NCI-H1436 (cell line): ENCODE measurements at places on chromosomes 1 and 21.
A peak's percentile ranks its signal among the peaks of the same experiment; 100 is the strongest.

DNA sequence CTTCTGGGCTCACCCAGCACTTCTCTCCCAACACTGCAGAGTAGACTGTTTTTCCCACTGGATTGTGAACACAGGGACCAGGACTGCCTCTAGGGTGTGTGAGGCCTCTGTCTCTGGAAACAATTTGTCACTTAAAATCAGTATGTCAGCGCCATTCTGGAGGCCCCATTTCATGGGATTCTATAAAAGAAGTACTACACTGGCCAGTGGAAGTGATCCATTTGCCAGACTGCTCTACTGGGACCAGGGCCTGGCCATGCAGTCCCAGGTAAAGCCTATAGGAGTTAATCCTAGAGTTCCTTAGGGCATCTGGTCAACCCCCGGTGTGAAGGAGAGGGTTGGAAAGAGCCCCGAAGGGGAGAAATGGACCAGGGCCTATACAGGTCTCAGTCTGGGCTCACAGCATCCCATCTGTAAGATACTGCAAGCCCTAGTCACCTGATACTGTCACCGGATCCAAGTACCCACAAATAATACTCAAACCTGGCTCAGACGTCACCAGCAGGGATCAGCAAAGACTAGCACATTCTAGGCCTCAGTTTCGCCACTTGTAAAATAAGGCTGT is 245.0 kb downstream of the FOXD2 start:
- DNase-seq, result no peak

DNA sequence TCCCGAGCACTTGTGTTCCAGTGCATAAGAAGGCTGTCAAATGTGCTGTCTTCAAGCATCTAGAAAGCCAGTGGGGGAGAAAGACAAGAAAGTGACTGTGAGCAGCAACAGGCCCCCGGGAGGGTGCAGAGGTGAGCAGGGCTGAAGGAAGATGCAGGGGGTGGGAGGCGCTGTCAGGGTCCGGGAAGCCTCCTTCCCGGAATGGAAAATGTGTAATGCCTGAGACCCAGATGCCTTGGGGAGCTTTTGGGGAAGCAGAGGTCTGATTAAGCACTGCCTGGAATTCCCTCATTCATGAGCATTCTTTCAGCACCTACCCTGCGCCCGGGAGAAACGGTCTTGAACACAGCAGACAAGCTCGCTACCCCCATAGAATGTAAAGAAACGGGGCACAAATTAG is 1.3 kb downstream of the NPHP4 start:
- no peak for DNase-seq

DNA sequence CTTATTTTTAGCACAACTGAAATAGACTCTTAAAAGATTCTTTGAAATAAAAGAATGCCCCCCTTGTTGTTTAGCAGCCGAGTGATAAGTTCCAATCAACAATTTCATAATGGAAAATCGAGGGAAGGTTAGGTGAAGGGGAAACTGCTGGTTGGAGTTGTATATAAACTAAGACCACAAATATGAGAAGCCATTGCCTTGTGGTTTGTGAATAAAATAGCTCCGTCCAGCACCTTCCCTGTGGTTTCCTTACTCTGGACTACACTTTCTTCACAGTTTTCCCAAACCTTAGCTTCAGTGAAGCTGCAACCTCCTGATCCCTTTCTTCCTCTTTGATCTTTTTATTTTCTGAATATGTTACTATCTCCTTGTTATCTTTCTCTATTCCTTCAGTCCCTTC is 6.7 kb upstream of the RAB3GAP2 start:
- DNase-seq, result no peak

DNA sequence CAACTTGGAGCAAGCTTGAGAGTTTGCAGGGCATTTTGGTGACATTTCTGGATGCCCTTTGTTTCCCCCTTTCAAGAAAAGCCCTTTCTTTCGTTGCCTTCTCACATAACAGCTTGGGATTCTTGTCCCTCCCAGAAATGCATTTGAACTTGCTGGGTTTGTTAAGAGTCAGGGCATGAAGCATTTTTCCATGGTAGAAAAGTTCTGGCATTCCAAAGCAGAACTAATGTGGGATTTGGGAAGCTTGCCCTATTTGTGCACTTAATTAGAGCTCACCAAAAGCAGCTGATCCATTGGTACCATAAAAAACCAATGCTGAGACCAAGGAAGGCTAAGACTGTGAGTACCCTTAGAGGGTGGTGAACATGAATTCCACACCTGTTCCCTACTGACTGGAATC is 99.8 kb upstream of the HOOK1 start:
- no peak for DNase-seq

DNA sequence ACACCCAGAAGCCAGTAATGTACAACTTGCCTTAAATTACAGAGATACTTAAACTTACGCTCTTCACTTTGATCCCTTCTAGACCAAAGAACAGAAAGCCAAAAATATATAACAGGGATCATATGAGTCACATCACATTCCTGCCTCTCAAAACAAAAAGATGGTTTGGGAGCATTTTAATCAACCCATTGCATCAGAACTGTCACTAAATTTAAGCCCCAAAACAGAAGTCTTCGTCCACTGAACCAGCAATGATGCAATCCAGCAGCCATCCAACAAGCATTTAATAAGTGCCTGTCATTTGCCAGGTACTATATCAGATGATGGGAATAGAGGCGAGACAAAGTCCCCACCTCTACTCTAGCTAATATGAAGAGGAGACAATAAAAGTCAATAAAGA is 42.7 kb upstream of the GLIS1 start:
- DNase-seq, result no peak

GRCh38 chr1:114207635-114208034 is 54.0 kb upstream of the SYT6 start:
- DNase-seq, result no peak

GRCh38 chr1:175129997-175130648 is 62.5 kb downstream of the KIAA0040 start:
- peak; percentile 61 for DNase-seq

DNA sequence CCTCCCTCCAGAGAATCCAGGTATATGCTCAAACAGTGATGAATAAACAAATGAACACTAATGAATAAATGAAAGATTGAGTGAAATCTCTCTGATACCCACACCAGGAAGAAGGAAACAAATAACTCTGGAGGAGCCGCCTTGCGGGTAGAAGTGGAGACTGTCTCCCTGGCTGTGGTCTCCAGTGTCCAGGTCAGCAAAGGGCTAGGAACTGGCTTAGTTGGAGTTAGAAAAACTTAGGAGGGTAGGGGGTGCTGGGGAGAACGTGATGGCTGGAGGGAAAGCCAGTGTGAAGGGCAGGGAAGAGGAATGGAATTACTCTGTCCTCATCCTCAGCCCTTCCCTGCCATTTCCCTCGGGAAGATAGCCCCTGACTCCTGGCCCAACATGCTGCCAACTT is 537 bp downstream of the RHBDL2 start:
- DNase-seq, result no peak

- DNase-seq, result no peak
Measured at GRCh38 chr1:33165209-33165608, 16.6 kb downstream of the TRIM62 start.

DNA sequence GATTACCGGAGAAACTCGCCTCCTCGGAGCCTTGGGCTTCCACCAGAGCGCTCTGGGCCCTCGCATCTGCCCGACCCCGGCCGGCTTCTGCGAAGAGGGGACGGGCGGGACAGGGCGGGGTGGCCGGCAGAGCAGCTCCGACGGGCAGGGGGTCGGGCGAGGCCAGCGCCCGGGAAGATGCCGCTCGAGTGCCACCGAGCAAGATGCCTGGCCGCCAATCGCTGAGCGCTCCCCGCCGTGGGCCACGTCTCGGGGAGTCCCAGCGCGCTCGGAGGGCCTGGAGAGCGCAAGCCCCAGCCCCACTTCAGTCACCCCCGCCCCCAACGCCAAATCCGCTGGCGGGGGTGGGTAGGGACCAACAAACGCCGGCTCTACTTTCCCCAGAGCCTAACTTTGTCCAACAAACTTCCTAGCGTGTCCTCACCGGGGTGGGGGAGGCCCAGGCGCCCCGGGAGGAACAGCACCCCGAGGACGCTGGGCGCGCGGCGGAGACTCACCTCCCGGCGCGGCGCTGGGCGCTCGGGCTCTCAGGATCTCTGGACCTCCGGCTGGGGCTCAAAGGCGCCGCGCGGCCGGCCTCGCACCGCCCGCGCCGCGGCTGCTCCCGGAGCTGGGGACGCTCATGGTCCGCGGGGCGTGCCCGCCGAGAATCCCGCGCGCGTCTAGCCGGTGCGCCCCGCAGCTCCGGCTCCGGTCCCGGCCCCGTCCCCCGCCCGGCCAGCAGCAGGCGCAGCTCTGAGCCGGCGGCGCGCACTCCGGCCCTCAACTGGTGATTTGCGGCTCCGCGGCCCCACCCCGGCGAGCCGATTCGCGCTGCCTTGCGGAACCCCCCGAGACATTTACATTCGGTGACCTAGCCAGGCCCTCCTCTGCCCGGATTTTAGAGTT is at the start of gene BCAR3:
Gene BCAR3 (minus strand): TSS at position 737 of the 888 bp plus-strand sequence. CDS start 6,907 bp downstream, outside the sequence.
- DNase-seq, result no peak

DNA sequence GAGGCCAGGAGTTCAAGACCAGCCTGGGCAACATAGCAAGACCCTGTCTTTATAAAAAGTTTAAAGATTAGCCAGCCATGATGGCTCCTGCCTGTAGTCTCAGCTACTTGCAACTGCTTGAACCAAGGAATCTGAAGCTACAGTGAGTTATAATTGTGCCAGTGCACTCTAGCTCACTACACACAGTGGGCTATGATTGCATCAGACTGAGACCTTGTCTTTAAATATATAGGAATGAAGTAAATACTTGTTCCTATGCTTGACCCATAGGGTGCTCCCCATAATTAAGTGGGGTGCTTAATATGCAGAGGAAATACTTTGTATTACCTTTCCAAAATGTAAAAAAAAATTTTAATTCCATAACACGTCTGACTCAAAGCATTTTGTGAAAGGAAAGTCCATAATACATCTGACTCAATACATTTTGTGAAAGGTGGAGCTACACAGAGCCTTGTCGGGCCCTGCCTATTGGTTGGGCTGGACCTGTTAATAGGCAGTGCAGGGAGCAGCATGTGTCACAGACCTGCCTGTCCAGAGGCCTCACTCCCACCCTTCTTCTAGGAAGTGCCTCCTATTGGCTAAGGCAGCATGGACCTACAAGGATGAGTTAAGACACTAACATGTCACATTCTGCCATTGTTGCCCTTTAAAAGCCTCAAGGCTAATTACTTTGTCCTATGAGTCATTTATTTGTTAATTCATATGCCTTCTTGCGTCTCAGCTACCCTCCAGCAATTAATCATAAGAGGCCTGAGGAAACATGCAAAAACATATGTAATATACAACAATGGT is 33.6 kb downstream of the CD58 start:
- DNase-seq, result no peak

GRCh38 chr1:92822879-92823278 is 9.0 kb upstream of the RPL5 start:
- no peak for DNase-seq

- DNase-seq, result no peak
Measured at GRCh38 chr1:151809985-151810556, 4.9 kb upstream of the LINGO4 start.

GRCh38 chr1:13435458-13435857 is 25.2 kb downstream of the PRAMEF20 start:
- no peak for DNase-seq

GRCh38 chr1:61222240-61222639 is 139.9 kb downstream of the NFIA start:
- no peak for DNase-seq

DNA sequence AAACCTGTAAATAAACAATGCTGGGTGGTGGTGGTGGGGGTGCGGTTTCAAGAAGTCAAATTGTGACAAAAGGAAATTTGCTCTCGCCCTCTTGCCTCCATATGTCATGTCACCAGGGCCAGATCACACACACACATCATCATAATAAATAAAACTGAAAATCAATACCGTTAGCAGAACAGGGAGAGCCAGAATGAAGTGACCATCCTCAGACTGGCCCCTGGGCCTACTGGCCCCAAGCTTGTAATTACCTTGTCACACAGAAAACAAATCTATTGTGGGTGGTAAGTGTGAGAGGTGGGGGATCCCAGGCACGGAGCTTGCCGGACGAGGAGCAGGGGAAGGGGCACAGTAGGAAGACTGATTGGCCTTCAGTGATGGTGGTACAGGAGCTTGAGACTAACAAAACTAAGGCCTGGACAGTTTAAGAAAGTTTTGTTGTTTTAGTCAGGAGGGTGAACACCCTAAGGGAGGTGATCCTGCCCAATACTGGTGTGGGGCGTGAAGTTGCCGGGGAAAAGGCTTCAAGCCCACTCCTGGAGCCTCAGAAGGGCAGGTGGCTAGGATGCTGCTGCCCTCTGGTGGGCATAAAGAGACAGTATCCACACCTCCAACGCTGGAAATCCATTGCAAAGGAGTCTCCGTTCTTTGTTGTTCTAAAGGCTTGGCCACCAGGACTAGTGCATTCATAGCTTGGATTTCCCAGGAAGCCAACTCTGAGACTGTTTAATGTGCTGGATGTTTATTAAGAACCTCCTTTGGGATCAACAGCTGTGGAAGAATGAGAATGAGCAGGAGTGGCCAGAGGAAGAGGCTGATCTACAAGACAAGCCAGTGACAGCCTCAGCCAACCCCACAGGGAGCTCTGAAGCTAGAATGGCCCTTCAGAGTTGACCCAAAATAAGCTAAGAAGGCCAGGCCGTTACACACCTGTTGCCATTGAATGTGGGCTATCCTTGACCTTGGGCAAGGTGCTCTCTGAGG is 8.1 kb upstream of the C1orf216 start:
- DNase-seq, result peak; percentile 28

DNA sequence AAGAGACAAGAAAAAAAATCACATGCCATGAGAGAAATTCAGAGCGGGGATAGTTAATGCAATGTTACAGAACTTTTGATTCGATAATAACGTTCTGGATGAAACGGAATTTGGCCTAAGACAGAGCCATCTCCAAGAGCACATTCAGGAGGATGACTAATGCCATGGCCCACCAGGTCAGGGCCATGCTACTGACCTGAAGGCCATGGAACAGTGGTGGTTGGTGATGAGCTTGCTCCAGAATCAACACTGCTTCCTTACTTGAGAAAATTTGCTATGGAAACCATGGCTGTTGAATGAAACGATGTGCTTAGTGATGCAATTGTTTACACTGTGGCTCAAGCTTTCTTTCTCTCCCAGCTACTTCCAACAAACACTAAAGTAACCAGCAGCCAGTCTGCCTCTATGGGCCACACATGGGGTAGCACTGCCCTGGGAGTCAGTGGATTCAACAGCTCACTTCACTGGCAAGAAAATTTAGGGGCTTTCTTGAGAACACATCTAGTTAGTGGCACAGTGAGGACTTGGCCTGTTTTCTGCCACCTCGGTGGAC is 299.1 kb downstream of the PCP4 start:
- DNase-seq, result no peak

DNA sequence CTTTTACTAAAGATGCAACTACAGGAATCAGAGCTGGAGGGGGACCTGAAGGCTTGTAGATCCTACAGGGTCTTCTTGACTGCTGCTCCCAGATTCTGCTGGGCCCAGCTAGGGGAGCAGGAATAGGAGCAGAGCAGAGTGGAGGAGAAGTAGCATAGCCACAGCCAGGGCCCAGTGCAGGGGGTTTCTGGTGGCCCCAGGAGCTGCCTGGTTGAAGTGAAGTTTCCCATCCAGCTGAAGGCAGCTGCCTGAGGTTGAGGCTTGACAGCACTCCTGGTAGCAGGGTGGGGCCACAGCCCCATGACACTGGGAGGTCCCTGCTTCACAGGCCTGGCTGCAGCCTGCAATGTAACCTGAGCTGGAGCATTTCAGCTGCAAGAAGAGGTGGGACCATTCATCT is 2.0 kb upstream of the INPP5B start:
- no peak for DNase-seq

GRCh38 chr1:88541596-88541995 is 142.5 kb upstream of the PKN2 start:
- no peak for DNase-seq

GRCh38 chr21:34675871-34676270 is 7.1 kb downstream of the CLIC6 start:
- no peak for DNase-seq
